EH (cell line): ENCODE measurements at places on chromosomes 12 and 14.

DNA sequence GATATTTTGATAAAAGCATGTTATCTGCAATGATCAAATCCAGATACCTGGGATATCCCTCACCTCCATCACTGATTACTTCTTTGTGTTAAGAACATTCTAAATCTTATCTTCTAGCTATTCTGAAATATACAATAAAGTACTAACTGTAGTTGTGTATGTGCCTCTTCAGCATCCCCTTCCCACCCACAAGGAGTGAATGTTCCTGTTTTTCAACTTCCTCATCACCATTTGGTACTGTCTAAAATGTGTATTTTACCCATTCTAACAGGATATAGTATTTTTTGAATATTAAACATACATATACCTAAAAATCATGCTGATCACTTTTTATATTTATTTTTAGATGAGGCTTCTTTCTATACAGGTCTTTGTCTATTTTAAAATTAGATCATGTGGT, 1252.6 kb downstream of the TMEM121 start:
- DNase-seq = no peak

DNA sequence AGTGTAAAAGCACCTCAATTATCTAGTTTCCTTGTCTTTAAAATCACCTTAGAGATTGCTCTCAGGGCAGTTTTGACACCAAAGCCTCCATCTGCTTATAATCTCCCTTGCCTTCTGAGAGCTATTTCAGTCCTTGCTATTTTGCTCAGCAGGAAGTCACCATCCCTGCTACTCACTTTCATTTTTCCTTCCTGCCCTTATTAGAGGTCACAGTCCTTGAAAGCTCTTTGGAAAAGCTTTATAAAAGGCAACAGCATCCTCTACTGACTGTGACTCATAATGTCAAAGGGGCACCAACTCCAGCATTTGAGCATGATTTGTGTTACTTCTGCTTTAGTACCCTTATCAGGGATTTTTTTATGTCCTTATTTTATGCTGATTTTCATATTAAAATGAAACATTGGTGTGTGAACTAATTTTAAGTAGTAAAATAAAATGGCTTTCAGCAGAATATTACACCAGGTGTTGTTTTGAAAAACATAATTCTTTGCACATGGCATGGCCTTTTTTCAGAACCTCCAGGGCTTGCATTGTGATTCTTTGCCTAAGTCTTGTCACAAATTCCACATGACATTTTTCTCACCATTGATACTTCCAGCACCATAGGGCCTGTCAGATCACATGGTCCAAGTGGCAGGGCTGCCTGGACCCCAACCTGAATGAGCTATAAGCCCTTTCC, 213.0 kb downstream of the ADAMTS20 start:
- DNase-seq = peak; percentile 86

GRCh38 chr14:97065305-97066067, 268.3 kb downstream of the VRK1 start:
- no peak for DNase-seq

GRCh38 chr14:33061667-33062325, 123.1 kb downstream of the NPAS3 start:
- no peak for DNase-seq

DNA sequence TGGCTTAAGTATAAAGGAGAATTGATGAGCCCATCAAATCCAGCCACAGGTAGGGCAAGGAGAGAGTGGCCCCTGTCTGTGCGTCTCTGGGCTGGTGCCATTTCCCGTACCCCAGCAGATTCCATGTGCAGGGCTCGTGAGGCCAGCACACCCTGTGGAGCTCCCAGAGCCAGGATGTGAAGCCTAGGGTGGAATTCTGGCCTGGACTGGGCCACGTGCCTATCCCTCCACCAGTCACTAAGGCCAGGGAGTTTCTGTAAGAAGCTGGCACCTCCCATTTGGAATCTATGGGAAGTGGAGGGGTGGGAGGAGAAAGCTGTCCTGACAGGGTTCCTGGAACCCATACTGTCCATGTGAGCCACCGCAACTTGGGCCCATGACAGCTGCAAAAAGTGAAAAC, 148.5 kb downstream of the FOXN3 start:
- DNase-seq = no peak

- no peak for DNase-seq
Measured at GRCh38 chr12:13251521-13251920, 55.0 kb downstream of the EMP1 start.

DNA sequence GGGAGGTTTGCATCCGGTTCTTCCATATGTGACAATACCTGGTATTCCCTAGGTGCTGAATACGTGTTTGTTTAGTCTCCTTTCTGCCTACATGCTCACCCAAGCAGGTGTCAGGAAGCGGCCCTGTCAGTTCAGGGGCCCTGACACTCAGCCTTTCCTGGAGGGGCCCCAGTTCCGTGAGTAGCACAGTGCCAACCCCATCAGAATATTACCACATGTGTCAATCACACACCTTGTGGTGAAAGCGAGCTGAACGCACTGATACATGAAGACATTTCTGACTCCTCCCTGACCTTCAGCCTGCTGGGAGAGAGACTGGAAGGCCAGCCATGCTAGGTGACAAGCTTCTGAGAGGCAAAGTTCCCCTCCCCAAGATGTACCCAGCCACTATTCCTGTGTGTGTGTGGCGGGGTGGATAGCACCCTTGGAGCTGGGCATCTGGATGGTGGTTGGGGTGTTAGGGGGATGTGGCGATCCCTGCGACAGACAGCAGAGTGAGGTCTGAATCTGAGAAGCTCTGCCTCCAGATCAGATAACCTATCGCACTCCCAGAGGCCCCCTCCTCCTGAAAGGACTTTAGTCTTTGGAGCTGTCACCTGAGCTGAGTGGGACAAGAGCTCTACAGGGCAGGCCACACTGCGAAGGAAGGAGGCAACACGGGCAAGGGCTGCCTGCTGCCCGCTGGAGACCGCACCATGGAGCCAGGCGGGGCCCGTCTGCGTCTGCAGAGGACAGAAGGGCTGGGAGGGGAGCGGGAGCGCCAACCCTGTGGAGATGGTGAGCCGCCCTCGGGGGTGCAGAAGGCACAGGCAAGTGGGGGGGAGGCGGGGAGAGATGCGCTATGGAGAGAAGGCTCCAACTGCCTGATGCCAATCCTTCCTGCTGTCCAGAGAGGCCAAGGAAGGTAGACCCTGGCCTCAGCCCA, at the start of gene SOAT2:
Gene SOAT2 (plus strand): TSS at position 604 of the 925 bp plus-strand sequence. CDS start 92 bp downstream, at position 696.
- no peak for DNase-seq

- peak; percentile 7 for DNase-seq
Measured at GRCh38 chr12:56028511-56029165, 7.8 kb downstream of the IKZF4 start.

DNA sequence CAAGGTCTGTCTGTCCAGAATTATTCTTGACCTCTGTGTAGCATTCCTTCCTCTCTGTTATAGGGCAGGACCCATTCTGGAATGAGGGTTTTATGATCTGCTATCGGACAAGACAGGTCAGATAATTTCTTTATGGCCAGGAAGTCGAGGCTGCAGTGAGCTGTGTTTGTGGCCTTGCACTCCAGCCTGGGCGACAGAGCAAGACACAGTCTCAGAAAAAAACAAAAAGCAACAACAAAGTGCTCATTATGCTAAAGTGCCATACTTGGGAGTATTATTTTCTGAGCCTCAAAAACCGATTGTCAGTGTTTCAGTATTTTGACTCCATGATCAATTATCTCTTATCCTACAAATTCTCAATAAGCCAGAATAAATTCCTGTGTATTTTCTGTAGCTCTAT, 4.1 kb downstream of the CIPC start:
- no peak for DNase-seq

DNA sequence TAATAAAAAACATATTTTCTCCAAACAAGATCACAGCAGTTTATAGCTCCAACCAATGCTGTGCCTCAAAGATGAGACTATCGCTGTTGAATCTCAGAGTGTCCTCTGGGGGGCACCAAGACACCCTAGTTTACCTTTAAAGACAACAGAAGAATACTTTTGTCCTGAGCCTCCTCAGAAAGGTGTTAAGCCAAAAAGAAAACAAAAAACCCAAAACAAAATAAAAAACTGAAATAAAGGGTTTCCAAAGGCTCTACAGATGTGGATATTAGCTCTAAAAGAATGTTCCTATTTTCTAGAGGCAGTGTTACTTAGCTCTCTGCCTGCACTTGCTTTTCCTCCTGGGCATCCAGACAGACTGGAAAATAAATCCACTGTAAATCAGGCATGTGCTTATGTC, 86.9 kb upstream of the TTC7B start:
- DNase-seq = peak; percentile 62

GRCh38 chr14:103773521-103773920, 57.9 kb downstream of the ZFYVE21 start:
- no peak for DNase-seq

GRCh38 chr14:68691031-68691791, 101.7 kb downstream of the ZFP36L1 start:
- no peak for DNase-seq

DNA sequence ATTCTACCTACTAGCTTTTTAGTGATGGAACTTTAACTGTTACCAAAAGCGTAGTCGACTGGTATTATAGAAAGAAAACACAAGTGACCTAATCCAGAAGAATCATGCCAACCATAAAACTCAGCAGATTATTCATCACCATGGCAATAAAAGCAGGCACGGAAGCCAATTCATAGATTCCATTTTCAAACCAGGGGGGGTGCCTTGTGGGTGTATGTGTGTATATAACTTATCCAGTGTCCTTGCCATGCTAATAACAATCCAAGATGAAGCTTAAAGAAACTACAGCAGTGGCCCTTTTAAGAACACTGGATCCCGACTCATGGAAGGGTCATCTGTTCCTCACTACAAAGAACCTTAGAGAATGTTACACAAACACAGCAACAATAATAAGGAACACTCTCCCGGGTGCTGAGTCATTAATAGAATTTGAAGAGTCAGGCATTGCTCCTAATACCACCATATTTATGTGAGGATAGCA, 61.0 kb downstream of the EPS8 start:
- DNase-seq = peak; percentile 90

DNA sequence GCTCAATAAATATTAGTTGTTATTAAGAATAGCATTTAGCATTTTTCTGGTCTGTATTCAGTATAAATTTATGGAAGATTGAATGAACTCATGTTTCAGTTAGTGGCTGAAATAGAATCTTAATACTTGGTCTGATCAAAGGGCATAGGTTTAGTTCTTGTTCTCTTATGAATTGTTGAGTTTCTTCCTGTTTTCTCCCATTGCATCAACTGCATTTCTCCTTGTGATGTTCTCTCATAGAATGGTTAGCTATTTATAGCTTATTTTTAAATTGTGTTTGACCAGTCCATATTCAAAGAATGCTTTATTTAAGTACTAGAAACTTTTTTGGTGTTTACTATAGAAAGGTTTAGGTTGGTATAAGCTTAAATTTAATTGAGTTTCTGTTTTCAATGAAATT, 29.8 kb downstream of the APAF1 start:
- no peak for DNase-seq

- no peak for DNase-seq
Measured at GRCh38 chr12:84676787-84677186, 235.8 kb downstream of the SLC6A15 start.

DNA sequence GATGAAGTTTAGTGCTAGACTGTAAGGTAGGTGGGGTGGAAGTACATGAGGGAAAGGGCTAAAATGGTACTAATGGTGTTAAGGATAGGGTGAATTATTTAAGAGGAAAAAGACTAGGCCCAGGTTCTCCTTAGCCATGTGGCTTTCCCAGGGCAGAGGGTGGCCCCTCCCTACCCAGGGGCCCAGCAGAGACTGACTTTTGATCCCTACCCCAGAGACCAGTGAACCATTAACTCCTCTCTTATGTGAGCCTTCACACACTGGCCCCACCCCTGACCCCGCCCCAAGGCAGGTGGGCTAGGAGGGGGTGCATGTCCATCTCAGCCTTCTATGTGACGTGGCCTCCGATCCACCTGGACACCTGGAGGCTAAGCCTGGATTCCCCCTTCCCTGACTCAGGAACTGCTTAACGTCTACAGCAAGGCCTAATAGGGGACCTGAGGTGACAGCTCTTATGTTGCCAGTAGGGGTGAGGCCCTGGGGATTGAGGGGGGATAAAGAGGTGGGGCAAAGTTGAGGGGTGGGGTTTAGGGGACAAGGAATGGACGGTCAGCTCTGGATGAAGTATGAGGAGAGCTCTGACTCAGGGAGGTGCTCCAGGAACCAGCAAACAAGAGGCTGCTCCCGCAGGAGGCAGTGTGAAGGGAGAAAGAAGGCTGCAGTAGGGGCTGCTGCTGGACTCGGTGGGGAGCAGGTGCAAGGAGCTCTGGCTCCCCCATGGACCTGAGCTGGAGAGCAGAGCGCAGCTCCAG, 757 bp downstream of the SLC39A5 start:
- no peak for DNase-seq

DNA sequence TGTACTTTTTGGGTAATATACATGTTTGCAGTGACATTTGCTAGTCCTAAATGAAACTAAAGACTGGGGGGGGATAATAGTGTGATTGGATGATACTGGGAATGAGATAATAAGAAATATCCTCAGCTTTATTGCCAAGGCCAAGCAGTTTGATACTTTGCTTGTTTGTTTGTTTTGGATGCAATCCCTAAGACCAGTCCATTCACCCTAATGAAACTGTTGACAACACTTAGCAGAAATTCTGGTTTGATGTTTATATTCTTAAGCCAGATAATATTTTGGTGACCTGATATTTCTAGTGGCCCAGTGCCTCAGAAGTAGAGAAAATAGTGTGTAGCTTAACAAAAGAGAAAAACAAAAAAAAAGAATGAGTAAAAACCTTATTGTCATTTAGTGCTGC, 1.8 kb downstream of the PHC1 start:
- DNase-seq = peak; percentile 3

DNA sequence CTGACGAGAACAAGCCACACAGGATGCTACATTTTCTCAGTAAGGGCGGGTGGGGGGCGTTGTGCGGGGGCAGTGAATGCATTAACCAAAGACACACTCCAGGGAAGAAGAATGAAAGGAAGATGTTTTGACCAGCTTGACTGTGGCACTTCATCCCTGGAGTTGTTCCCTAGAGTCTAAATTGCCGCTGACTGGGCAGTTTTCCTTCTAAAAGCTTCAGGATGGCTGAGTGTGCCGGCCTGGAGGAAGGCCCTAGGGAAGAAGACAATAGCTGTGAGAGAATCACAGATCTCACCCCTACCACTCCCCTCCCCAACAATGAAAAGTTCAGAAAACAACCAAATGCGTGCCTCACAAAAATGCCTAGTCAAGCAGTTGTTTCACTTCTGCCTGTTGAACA, 67.2 kb downstream of the NKX2-1 start:
- DNase-seq = no peak

GRCh38 chr14:54976316-54976715, 50.6 kb downstream of the WDHD1 start:
- peak; percentile 81 for DNase-seq

GRCh38 chr14:25090256-25090655, 40.3 kb upstream of the STXBP6 start:
- peak; percentile 42 for DNase-seq

DNA sequence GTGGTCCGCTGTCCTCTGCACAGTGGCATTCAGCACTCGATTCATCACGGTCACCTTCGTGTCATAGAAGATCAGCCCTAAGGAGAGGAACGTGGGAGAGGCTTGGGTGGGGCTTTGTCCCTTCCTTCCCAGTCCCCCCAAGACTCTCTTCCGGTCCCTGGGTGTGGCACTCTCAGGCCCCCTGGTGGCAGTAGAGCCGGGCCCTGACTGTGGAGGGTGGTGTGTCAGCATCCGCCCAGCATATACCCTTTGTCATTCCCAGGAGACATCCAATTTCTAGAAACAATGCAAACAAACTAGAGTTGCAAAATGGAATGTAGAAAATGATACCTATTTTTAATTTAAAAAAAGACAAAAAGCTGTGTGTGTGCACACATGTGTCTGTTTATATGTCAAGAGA, 45.0 kb downstream of the TRAFD1 start:
- DNase-seq = peak; percentile 40

GRCh38 chr14:99575043-99576023, 28.7 kb downstream of the CCDC85C start:
- peak; percentile 33 for DNase-seq

- DNase-seq = no peak
Measured at GRCh38 chr14:26872515-26873361, 274.9 kb upstream of the NOVA1 start.
